ENCODE measurements at places on chromosomes 1 and 21.

GRCh38 chr1:216224233-216224632 is 199.0 kb downstream of the USH2A start:
- no peak for DNase-seq

DNA sequence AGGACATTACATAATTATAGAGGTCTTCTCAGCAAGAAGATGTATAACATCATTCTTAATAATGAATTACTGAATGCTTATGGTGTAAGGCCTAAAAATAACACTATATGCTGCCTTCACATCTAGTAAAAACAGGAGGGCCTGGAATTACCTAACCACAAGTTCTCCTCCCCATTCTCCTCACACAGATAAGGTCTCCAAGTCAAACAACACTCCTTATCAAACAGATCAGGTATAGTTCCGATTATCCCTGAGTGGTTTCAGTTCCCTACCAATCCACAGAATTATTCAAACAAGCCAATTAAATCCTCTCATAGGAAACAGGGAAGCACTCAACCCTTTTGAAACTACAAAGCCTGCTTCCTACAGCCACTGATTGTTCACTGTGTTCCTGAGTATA is 4.0 kb upstream of the AGBL4 start:
- DNase-seq = no peak

DNA sequence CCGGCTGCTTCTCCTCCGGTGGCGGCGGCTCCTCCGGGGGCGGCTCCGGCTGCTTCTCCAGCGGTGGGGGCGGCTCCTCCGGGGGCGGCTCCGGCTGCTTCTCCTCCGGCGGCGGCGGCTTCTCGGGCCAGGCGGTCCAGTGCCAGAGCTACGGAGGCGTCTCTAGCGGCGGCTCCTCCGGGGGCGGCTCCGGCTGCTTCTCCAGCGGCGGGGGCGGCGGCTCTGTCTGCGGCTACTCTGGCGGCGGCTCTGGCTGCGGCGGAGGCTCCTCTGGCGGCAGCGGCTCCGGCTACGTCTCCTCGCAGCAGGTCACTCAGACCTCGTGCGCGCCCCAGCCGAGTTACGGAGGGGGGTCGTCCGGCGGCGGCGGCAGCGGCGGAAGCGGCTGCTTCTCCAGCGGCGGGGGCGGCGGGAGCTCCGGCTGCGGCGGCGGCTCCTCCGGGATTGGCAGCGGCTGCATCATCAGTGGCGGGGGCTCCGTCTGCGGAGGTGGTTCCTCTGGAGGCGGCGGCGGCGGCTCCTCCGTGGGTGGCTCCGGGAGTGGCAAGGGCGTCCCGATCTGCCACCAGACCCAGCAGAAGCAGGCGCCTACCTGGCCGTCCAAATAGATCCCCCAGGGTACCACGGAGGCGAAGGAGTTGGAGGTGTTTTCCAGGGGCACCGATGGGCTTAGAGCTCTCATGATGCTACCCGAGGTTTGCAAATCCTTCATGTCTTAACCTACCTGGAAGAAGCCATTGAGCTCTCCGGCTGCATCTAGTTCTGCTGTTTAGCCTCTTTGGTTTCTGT is 2.0 kb downstream of the LORICRIN start:
- peak; percentile 29 for DNase-seq

GRCh38 chr1:175015243-175015642 is 8.0 kb downstream of the MRPS14 start:
- no peak for DNase-seq

DNA sequence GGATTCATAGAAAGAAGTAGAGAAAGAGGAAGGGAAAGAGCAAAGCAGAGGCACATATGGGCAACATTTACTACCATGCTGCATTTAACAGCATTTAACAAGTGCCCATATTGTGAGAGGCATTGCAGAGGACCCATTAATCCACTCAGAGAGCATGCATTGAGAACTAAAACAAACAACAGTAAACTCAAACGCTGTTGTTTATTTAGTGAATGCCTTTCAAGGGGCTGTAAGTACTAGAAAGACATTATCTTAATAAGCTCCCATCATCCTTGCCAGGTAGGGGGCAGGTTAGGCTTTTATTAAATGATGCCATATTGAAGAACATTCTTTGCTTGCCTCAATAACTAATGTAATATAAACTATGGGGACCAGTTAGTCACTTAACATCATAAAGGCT is 254.3 kb upstream of the DAB1 start:
- no peak for DNase-seq

- DNase-seq = no peak
Measured at GRCh38 chr1:111920221-111921024, 69.0 kb downstream of the KCND3 start.

DNA sequence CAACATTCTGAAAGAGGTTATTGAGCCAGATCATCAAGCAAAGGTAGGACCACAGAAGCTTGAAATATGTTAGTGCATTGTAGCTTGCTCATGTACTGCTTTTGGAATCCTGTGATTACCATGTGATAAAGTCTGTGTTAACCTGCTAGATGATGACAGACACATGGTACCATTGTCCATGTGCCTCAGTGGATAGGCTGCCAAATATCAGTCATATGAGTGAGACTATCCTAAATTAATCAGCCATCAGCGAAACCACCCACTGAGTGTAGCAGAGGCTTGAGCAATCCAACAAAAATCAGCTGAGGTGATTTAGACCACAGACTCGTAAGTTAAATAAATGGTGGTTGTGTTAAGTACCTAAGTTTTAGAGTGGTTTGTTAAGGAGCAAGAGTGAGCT is 32.7 kb upstream of the CRB1 start:
- no peak for DNase-seq

- DNase-seq = no peak
Measured at GRCh38 chr1:78032996-78033796, 12.6 kb upstream of the GIPC2 start.

DNA sequence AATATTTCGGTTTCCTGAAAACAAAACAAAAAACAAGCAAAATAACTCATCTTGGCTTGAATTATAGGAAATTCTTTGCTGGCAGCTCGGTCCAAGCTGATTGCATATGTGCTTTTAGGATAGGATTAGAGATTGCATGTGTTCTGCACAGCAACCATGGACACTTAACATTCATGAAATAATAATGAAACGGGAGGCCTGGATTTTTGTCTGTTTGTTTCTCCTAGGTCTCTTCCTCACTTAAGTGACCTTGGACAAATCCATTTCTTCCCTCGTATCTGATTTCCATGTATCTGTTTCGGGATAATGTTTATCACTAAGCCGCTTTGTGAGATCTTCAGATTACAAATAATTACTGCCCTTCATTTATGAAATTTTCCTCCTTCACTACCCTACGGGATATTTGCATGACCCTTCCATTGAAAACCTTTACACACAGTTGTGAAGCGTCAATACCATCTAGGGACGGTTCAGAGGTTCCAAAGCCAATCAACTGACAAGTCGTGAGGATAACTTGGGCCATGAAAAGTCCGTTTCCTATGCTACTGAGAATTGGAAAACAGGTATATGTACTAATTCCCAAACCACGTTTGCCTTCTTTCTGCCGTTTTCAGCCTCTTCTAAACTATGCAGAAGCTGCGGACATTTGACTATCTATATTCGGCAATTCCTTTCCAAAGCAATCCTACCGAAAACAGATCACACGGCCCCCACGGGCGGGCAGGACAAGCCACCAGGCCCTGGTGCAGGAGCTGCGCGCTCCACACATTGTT is 1.3 kb upstream of the H3-3A start:
- no peak for DNase-seq

DNA sequence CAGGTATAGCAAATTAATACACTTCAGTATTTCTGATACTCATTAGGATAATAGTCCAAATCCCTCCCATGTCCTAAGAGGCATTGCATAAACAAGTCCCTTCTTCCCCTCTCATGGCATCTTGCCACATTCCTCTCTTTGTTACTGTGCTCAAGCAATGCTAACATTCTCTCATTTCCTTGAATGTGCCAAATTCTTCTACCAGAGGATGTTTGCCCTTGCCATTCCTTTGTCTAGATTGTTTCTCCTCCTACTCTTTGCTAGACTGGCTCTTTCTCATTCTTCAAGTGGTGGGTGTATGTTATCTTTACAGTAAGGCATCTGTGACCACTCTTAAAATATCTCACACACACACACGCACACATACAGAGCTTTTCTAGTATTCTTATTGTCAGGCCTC is 621.0 kb upstream of the CXADR start:
- DNase-seq = no peak

GRCh38 chr1:168319691-168320090 is 39.0 kb downstream of the TBX19 start:
- DNase-seq = no peak

- DNase-seq = no peak
Measured at GRCh38 chr1:202858331-202858730, 30.6 kb downstream of the RABIF start.

DNA sequence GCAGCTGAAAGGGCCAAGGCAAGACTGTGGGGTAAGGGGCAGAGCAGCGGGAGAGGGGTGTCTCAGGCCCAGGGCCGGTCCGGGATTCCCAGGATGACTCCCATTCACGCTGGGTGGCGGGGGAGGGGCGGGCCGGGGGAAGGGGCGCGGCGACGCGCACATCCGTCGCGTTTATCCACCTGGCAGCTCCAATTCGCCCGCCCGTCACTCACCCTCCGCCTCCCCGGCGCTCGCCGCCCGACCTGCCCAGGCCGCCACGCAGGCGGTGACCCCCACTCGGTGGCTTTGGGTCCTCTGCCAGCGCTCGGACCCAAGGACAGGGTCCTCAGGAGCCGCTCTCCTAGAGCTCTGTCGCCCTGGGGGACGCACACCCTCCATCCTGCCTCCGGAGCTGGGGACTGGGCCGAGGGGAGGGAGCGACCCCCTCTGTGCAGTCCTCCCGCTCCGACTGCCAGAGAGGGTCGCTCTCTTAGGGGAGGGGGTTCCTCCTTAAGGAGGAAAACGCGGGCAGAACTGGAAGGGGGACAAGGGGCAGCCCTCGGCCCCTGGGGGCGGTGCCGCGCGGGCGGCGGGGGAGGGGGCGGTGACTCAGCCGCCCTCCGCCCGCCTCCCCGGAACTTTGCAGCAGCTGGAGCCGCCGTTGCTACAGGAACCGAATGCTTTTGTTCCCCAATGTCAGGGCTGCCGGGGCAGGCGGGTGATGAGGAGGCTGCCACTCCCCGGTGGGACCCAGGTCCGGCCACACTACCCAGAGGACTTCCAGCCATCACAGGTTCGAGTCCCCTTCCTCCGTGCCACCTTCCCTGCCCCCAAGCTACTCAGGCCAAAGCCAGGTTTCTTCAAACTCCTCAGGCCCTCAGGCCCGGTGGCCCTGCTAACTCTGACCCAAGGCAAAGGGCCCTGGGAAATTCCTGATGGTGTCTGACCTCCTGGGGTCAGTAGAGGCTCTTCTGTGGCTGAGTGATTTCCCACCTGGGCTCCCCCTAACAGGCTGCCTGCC is 3.4 kb downstream of the ADGRB2 start:
- peak; percentile 67 for DNase-seq

- no peak for DNase-seq
Measured at GRCh38 chr1:77446841-77447555, 165.2 kb downstream of the AK5 start.

DNA sequence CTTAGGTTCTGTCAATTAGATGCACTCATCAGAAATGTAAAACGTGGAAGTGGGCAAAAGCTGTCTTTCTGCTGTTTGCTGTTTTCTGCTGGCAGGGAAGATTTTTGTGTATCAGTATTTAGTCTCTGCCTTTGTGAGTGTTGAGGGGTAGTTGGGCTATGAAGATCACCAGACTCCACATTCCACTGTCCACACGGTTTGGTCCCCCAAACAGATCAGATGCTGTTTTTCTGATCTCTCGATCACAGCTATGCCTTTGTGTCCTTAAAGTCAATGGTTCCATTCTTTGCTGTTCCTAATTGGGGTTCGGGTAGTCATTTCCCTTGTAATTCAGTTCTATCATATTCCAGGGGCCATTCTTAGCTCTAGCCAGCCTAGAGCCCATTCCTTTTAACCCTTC is 27.0 kb upstream of the NPL start:
- DNase-seq = no peak

DNA sequence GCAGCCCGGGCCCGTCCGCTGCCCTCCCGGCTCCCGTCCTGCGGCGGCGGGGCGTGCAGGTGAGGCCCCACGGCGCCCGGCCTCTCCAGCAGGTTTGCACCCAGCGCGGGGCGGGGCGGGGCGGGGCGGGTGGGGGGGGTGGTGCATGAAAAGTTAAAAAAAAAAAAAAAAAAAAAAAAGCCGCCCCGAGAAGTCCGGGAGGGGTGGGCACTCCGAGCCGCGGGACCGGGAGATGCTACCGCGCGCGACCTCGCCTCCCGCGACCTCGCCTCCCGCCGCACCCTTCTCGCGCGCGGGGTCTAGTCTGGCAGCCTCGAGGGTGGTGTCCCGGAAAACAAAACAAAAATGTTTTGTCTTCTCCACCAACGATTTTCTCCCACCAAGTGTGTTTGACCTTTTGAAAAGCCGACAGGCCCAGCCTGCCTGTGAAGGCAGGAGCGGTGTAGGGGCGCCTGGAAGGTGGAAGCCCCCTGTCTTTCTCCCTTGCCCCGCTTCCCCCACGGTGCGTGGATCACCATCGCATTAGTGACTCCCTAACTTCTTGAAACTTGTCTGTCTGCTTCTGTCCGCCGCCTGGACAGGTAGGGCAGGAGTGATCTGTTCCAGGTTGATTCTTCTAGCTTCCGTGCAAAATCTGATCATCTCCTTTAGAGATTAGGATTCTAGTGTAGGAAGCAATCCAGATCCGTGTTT is 569 bp downstream of the RCAN3 start:
- no peak for DNase-seq

GRCh38 chr1:5688081-5689077 is 303.8 kb downstream of the NPHP4 start:
- no peak for DNase-seq

DNA sequence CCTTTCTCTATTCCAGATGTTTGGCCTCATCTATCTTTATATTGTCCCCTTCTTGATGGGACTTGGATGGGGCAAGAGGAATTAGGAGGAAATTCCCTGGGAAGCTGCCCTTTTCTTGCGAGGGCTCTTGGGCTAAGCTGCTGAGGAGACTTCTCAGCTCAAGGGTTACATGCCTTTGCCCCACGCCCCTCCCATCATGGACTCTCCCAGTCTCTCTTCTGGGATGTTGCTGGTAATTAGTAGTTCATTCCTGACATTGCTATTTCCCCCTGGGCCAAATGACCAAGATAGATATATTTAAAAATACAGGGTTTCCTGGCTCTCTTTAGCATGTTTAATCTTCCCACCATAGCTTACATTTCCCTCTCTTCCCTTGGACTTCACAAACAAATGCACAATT is 90.6 kb upstream of the RALGPS2 start:
- DNase-seq = no peak

DNA sequence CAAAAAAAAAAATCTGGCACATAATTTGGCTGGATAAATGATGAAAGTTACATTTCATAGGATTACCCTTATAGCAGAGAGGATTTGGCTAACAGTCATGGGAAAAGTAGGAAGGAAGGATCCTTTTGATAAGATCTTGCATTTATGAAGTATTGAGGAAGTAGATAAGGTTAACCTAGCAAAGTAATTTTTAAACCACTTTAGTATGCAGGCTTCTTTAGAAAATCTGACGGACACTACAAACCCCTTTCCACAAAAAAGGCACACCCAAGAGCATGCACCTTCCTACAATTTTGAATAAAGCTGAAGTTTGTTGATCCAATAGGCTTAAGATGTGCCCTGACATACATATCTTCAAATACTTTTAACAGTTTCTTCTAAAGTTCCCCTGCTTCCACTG is 275.2 kb downstream of the GRIK1 start:
- no peak for DNase-seq

- DNase-seq = no peak
Measured at GRCh38 chr1:160874935-160875334, 10.0 kb downstream of the ITLN1 start.

- DNase-seq = no peak
Measured at GRCh38 chr1:38287036-38287435, 240.4 kb upstream of the POU3F1 start.

- DNase-seq = no peak
Measured at GRCh38 chr21:41641510-41641815, 125.4 kb downstream of the RIPK4 start.

GRCh38 chr1:230071316-230071715 is 4.3 kb downstream of the GALNT2 start:
- DNase-seq = no peak
